T-helper 2 cell treated with Interferon-gamma antibody and Interleukin-4, amounts not matched to agents 5 μg/mL and 100 μg/mL, for 36 hours (primary cell): ENCODE measurements at places on chromosomes 12 and 14.

DNA sequence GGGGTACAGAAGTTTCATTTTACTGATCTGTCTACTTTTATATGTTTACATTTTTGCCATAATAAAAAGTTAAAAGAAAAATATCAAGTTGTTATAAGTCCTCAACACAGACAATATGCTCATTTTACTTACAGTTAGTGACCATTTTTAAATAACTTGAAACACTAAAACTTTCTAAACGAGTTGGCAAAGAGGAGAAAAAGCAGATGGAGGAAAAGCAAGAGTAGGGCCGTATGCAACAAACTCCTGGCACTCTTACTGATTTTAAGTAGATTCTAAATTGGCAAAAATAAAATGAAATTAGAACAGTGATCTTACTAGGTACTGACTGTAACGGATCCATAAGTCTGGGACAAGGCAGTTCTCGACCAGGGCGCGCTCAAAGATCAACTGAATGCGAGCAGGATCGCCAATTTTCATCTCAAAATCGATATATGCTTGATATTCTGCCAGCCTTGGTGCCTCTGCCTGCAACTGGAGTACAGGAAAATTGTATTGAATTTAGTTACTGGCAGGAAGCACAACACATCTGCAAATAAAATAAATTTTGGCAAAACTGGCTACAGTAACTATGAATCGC is 22.3 kb downstream of the SART3 start:
- no peak for DNase-seq

DNA sequence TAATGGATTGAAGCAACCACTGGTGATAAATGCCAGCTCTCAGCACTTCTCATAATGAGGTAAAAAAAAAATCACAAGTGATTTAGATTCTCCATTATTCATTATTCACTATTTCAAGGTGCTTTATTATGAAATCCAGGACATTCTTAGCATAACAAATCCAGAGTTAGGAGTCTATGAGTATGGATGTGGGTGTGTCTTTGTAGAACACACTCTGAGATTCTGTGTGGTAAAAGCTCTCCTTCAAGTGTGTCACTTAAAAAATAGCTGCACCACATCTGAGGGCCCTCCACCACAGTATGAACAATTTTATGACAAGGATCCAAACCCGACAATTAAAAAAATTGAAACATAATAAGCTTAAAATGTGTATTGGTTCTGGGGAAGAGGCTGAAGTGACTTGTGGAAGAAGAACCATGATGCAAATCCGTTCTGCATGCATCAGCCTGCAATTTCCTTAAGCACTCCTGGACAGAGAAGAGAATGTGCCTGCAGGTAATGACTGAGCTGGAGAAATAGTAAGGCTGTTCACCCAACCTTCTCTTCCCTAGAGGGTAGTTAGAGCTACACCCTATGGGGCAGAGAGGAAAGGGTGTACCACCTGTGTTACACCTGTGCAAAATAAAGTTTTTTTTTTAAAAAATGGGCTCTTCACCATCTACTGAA is 488.5 kb upstream of the MGAT4C start:
- no peak for DNase-seq

DNA sequence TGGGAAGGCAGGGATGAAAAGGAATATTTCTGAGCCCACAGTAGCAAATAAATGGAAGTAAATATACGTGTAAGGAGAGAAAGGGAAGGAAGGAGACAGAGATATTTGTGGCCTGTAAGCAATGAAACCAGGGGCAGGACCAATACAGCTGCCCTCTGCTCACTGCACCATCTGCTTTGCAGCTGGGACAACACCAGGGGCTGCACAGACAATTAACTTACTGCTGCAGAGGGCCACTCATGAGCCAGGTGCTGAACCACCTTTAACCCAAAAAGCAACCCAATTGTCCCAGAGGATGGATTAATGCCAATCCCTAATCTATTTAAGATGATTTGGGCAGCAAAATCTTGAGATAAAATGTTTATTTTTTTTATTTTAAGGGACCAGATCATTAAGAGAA is 30.6 kb upstream of the TMX1 start:
- no peak for DNase-seq

DNA sequence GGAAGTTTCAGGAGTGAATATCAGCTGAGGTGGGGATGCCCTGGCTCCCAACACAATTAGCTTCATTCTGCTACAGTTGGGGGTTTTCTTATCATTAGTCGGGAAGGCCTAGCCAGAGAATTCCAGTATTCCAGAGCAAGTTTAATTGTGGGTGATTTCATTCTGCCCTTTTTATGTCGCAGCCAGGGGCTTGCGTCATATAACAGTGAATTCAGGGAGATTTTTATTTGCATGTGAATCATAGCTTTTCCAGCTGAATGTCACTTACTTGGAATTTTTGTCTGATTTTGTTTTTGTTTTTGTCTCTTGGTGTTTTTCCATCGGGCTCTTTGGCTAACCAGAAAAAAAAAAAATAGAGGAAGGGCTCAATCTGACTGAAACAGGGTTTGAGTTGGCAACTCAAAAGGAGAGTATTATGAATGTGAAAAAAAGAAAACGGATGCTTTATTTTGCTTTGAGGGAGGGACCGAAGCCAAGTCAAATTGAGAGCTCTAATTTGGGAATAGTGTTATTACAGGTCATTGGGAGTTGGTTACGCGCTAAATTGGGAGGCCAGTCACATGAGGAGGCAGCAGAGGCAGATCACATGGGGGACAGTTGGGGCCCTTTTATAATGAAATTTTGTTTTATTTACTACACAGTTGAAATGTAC is 119.4 kb downstream of the SAMD4A start:
- no peak for DNase-seq

GRCh38 chr12:27805238-27805637 is 25.2 kb upstream of the MANSC4 start:
- DNase-seq = no peak

- no peak for DNase-seq
These were observed 4.7 kb downstream of the GPX2 start for GRCh38 chr14:64937821-64938193.

DNA sequence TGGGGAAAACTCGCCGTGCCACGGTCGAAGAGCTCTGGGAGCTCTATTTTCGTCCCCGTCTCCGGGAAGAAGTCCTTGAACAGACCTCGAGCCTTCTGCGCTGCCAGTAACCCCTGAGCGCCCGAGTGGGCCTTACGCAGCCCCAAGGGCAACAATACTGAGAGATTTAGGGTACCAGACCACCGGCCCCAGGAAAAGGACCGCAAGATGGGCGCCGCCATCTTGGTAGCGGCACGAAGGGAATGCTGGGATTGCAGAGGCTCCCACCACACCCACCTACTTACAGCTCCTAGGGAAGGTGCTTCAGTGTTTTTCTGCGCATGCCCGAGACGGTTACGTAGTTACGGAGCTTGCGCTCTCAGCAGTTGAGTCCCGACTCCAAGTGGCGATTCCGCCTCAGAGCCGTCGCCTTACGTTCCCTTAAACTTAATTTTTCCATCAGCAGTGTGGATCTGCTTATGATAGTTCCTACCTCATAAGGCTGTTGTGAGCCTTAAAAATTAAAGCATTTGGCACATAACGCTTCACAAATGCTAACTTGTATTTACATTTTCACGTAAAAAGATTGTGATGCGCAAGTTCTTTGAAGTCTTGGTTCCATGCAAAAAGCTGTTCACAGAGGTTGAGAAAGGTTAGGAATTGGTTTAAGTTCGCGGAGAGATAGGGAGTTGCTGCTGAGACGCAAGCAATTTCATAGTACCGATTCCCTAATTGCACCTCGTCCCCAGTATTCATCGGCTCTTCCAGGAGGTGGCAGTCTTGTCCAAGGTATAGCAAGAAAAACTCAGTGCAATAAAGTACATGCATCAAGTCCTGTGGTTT is at the start of gene YARS2:
TSS of gene YARS2 (minus strand) at position 244 of the 822 bp plus-strand sequence. CDS start at position 221, 23 bp downstream.
- DNase-seq = peak; percentile 88

DNA sequence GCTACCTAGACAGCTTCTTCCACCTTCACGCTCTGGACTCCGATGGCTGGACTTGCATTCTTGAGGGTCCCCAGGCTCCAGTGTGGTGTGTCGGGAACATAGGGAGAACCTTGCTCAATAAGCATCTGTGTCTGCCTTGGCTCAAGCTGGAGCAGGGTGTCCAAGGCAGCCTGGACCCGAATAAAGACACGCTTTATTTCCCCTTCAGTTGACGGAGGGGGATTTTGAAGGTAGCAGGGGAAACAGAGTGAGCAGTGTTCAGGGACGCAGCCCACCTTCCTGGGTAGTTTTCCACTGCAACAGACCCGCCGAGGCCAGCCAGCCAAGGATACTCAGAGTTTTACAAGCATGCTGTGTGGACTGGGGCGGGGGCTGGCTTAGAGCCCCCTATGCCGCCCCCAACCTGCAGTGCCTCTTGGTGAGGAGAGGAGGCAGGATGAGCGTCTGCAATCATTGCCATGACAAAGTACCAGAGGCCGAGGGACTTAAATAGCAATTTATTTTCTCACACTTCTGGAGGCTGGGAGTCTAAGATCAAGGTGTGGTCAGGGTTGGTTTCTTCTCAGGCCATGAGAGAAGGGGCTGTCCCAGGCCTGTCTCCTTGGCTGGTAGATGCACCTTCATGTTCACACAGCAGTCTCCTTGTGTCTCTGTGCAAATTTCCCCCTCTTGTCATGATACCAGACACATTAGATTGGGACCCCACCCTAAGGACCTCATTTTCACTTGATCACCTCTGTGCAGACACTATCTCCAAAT is 201.2 kb downstream of the CHST11 start:
- DNase-seq = no peak

DNA sequence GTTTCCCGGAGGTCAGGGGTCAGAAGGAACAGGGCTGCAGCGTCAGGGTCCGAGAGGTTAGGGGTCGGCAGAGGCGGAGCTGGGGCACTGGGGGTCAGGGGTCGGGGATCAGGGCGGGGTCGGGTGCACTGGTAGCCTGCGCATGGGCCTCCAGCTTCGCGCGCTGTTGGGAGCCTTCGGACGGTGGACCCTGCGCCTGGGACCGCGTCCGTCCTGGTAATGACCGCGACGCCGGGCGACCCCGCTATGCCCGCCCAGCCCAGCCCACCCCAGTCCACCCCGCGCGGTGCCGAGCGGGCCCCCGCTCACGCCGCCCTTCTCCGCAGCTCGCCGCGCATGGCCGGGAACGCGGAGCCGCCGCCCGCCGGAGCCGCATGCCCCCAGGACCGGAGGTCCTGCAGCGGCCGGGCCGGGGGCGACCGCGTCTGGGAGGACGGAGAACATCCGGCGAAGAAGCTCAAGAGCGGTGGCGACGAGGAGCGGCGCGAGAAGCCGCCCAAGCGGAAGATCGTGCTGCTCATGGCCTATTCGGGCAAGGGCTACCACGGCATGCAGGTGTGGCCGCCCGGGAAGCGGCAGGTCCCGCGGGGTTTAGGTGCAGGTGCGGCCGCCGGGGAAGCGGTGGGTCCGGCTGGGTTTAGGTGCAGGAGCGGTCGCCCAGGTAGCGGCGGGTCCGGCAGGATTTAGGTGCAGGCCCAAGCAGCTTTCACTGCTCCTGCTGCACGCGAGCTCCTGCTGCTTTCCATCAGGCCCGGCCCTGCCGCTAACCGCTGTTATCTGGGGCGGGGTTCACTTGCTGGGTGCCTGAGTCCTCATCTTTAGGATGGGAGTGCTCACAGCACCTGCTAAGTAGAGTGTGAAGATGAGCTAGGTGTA is 743 bp downstream of the PUS1 start:
- DNase-seq = peak; percentile 13

- DNase-seq = no peak
These were observed 145.0 kb downstream of the PRKCH start for GRCh38 chr14:61466249-61466904.

- DNase-seq = no peak
These were observed 33.4 kb downstream of the SLC11A2 start for GRCh38 chr12:50992819-50993218.

- no peak for DNase-seq
These were observed 86.7 kb upstream of the PWP1 start for GRCh38 chr12:107598906-107599305.

- no peak for DNase-seq
These were observed 2.8 kb downstream of the TCP11L2 start for GRCh38 chr12:106305376-106305775.

DNA sequence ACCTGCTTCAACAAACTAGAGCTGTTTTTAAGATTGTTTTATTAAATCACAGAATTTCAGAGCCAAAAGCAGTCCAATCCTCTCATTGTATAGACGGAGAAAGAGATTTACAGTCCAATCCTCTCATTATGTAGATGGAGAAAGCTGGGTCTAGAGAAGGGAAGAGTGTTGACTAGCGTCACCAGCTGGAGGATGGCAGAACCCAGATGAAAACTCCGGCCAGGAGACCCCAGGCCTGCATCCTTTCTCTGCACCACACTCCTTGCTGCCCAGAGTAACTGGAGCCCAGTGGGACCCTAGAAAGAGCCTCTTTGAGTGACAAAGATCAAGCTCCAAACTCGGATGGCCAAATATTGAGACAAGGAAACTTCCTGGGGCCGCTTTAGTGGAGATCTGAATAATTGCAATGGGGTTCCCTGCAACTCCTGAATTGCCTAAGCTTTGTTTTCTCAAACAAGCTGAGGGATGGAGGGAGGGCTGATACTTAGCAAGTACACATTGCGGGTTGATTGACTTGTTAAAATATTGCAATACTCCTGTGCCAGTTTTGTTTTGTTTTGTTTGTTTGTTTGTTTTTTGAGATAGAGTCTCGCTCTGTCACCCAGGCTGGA is 12.5 kb downstream of the AMDHD1 start:
- no peak for DNase-seq

DNA sequence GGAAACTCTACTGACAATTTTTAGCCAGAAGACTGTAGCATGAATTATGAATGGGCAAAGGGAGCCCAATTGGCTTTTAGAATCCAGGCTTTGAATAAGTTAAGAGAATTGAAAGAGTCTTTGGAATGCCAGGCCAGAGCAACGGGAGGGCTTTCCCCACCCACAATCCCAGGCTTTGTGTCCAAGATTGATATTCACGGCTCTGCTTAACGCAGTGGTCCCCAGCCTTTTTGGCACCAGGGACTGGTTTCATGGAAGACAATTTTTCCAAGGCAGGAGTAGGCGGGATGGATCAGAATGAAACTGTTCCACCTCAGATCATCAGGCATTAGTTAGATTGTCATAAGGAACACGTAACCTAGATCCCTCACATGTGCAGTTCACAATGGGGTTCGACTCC is 79.6 kb downstream of the EPS8 start:
- no peak for DNase-seq

GRCh38 chr14:92973261-92973797 is 50.4 kb downstream of the CHGA start:
- DNase-seq = no peak

DNA sequence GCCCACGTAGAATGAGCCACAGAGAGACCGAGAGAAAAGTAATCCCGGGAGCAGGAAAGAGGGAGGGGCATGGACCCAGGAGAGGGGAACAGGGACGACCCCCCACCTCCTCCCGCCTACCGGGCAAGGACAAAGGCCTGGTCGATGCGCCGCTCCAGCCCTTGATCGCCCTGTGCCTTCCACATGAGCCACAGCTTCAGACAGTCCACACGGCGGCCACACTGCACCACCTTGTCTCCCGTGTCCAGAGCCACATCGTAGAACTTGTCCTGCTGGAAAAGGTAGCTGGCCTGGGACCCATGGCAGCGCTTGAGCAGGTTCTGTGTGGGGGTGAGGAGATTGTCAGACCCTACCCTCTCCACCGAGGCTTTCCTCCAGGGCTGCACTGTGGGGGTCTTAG is 20.5 kb upstream of the ZNF740 start:
- no peak for DNase-seq
